Kidney (tissue), 22 donors: ENCODE measurements at places on chromosomes 3 and 15. TPM values are rescaled to one million over a fixed set of nuclear protein-coding genes. Genes with fewer than 3 reads are reported as not detected.

Gene MAP1A
- 9.3 TPM for total RNA-seq

Gene MYL3
- 41.3 TPM for total RNA-seq

- H3K27ac ChIP-seq = no peak overlapping the region
- no peaks in the 10 kb centered on the region for H3K36me3 ChIP-seq
- H3K27me3 ChIP-seq = no peaks in the 10 kb centered on the region
- H3K4me1 ChIP-seq = peaks cover 2% of the 10 kb centered on the region
Observed at GRCh38 chr3:183537295-183537730, 18.2 kb downstream of the KLHL6 start.

DNA sequence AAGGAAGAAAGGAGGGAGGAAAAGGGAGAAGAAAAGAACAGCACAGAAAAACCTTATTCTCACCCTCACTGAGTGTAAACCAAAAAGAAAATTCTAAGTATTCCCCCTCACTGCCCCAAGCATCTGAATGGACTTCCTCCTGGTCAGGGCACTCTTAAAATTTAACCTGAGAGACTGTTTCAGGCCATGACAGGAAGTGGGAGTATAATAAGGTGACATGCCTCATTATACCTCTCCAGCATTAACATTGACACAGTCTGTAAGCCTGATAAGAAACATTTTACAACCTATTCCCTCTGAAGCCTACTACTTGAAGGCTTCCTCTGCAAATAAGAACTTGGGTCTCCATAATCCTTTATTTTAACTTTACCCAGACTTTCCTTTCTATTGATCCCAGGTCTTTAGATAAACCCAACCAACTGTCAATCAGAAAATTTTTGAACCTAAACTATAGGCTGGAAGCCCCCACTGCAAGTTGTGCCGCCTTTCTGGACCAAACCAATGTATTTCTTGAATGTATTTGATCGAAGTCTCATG is 41.7 kb downstream of the SLCO2A1 start:
- no peak overlapping the region for H3K4me3 ChIP-seq
- DNase-seq = no peak
- H3K36me3 ChIP-seq = no peaks in the 10 kb centered on the region
- H3K27ac ChIP-seq = peak overlapping the region; percentile 19
- H3K27me3 ChIP-seq = no peaks in the 10 kb centered on the region

GRCh38 chr3:147403511-147403910 is 2.8 kb downstream of the ZIC4 start:
- no peak overlapping the region for H3K4me3 ChIP-seq
- H3K27ac ChIP-seq = no peak overlapping the region
- H3K27me3 ChIP-seq = peaks cover 80% of the 10 kb centered on the region
- no peaks in the 10 kb centered on the region for H3K36me3 ChIP-seq
- no peak for DNase-seq

DNA sequence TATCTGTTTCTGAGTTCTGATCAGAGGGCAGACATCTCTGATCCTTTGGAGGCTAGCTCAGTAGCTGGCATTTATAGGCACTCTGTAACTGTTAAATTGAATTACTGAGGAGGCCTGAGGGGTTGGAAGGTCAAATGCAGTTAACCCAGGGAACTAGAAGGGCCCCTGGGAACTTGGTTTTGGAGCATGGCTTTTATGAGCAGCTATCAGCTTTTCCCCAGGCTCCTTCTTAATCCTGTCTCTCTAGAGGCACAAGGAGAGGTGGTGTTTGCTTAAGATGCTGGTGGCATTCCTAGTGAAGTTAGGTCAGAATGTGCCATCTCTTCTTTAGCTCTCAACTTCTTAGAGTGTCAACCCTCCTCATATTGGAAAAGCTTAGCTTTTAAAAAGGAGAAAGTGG is 128.9 kb downstream of the LPP start:
- DNase-seq = no peak
- H3K4me3 ChIP-seq = no peak overlapping the region
- no peak overlapping the region for H3K27ac ChIP-seq
- no peaks in the 10 kb centered on the region for H3K36me3 ChIP-seq

DNA sequence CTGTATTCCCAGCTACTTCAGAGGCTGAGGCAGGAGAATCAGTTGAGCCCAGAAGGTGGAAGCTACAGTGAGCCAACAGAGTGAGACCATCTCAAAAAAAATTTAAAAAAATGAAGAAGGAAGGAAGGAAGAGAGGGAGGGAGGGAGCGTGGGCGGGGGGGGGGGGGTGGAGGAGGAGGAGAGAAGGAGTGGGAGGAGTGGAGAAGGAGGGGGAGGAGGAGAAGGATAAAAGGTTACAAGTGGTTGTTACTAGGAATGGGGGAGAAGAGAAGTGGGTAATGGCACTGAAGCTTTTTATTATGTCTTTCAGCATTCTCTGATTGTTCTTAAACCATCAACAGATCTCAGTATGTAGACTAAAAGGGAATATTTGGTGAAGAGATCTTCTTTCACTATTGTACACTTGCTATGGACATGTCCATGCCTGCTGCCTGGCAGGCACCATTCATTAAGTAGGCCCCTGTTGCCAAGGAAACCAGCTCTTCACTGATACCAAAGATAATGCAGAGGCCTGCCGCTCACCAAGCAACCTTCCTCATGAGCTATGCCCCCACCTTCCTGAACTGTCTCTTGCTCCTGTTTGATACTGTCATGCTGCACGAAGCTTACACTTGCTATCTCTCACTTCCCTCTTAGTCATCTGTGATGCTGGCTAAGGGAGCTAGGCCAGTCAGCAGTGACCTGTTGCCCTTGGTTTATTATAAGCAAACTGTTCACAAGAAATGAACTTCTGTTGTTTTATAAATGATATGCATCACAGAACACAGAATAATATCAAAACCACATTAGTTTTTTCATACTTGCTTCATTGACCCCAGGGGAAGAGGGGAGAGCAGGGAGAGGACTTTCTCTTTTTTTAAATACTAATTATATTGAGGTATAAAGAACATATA is 23.1 kb downstream of the EPM2AIP1 start:
- no peaks in the 10 kb centered on the region for H3K4me1 ChIP-seq
- no peak for DNase-seq
- H3K4me3 ChIP-seq = no peak overlapping the region
- H3K36me3 ChIP-seq = no peaks in the 10 kb centered on the region
- no peak overlapping the region for H3K27ac ChIP-seq

Gene TMCO5A
- total RNA-seq = not detected

DNA sequence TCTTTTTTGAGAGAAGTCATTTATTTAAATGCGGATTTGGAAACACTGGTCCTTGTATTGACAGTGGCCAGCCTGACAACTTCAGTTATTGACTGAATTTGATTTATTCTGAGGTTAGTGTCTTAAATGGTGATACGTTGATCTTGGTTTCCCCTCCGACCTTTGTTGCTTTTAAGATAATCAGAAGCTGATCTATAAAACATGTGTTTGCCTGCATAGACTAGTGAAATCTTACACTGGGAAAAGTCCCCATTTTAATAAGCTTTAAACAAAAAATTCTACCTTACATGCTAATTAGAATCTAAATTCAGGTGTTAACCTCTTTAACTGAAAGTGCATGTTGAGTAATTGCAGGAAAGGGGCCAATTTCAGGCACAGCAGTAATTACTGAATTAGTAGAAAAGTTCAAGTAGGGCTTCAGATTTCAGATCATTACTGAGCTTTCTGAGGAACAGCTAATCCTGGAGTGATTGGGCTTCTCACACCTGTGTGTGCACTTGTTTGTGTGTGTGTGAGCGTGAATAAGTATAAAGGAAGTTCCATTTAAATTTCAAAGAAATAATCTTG is 221.4 kb downstream of the SOX2 start:
- no peaks in the 10 kb centered on the region for H3K4me1 ChIP-seq
- no peaks in the 10 kb centered on the region for H3K27me3 ChIP-seq
- no peak overlapping the region for H3K27ac ChIP-seq
- H3K4me3 ChIP-seq = no peak overlapping the region

- DNase-seq = peak; percentile 42
- no peaks in the 10 kb centered on the region for H3K4me1 ChIP-seq
- H3K27ac ChIP-seq = peak overlapping the region; percentile 33
- no peaks in the 10 kb centered on the region for H3K27me3 ChIP-seq
- no peak overlapping the region for H3K4me3 ChIP-seq
Observed at GRCh38 chr15:74787251-74788041, 5.6 kb downstream of the CSK start.

Gene IL17RD
- 18.9 TPM for total RNA-seq

Gene FBXO40
- not detected for total RNA-seq

GRCh38 chr3:146466604-146467003 is 2.8 kb downstream of the PLSCR2 start:
- no peak for DNase-seq
- no peaks in the 10 kb centered on the region for H3K36me3 ChIP-seq
- no peaks in the 10 kb centered on the region for H3K27me3 ChIP-seq
- H3K27ac ChIP-seq = no peak overlapping the region
- H3K4me3 ChIP-seq = no peak overlapping the region

- no peaks in the 10 kb centered on the region for H3K36me3 ChIP-seq
- no peaks in the 10 kb centered on the region for H3K4me1 ChIP-seq
- H3K27ac ChIP-seq = no peak overlapping the region
- H3K27me3 ChIP-seq = no peaks in the 10 kb centered on the region
- H3K4me3 ChIP-seq = no peak overlapping the region
- DNase-seq = no peak
Observed at GRCh38 chr3:26840272-26840870, 217.8 kb downstream of the LRRC3B start.

DNA sequence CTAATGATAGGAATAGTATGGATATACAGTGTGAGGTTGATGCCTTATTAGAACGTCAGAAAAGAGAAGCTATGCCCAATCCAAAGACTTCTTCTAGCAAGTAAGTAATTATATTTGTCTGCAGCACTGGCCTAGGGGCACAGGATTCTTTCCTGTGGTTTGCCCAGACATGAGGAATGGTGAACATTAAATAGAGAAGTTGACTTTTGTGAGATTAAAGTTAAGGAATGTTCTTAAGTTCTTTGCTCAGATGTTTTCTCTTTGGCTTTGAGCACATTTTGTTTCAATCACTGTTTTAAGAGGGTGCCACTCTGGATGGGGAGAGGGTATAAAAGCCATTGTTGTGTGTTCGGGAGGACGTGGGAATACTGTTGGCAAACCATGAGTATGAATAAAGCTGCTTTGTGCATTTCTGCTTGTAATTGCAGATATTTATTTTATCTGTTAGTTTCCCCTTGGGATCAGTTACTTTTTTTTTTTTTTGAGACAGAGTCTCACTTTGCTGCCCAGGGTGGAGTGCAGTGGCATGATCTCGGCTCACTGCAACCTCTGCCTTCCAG is 8.3 kb downstream of the KIF23 start:
- no peak overlapping the region for H3K27ac ChIP-seq
- H3K27me3 ChIP-seq = no peaks in the 10 kb centered on the region
- DNase-seq = no peak
- no peak overlapping the region for H3K4me3 ChIP-seq
- H3K4me1 ChIP-seq = no peaks in the 10 kb centered on the region
- H3K36me3 ChIP-seq = no peaks in the 10 kb centered on the region

GRCh38 chr3:144963810-144964209 is 992.2 kb downstream of the DIPK2A start:
- no peaks in the 10 kb centered on the region for H3K4me1 ChIP-seq

DNA sequence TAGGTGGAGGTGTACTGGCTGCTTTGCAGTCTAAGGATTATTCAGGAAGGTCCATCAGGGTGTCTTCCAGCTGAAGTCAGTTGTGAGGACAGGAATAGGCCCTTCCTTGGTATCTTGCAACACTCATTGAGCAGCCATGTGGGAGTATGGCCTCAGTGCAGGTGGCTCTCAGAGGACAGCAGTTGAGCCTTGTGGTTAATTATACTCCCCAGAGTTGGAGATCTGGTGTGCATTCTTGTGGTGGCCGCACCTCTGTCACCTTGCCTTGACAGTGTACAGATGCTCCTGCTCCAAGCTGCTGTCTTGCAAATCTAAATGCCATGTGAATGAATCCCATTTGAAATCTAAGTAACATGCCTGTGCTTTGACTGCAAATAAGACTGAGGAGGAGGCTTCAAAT is 339.9 kb upstream of the BCHE start:
- H3K27me3 ChIP-seq = no peaks in the 10 kb centered on the region
- no peaks in the 10 kb centered on the region for H3K36me3 ChIP-seq
- peak; percentile 22 for DNase-seq

Gene ESYT3
- total RNA-seq = 5.3 TPM

Gene RRP9
- 18.6 TPM for total RNA-seq

- H3K27ac ChIP-seq = no peak overlapping the region
- no peak overlapping the region for H3K4me3 ChIP-seq
- no peaks in the 10 kb centered on the region for H3K27me3 ChIP-seq
- no peaks in the 10 kb centered on the region for H3K4me1 ChIP-seq
- H3K36me3 ChIP-seq = peaks cover 78% of the 10 kb centered on the region
Observed at GRCh38 chr15:98941595-98942255, 65.9 kb downstream of the PGPEP1L start.

DNA sequence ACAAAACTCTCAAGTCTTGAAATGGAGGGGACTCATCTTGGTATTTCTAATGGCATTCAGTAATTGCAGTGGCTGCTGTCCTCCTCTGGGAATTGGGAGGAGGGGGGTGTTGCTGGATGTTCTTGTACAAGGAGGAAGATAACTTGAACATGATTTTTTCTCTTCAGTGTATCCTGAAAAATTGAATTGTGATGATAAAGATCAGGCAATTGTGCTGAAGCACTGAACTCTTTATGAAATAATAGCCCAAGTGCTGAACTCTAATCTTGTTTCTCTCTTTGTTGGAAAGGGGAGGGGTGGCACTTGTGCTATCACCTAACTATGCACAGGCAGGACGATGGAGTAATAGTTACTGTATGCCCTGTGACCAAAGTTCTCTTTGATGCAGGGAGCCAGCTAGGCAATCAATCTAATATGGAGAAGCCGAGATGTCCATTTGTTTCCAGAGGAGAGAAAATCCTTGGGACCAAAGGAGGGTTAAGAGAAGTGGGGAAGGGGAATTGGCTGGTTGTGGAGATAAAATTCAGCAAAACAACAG is 68.1 kb upstream of the ATP2C1 start:
- no peaks in the 10 kb centered on the region for H3K27me3 ChIP-seq
- H3K4me1 ChIP-seq = no peaks in the 10 kb centered on the region
- no peak overlapping the region for H3K27ac ChIP-seq
- no peak overlapping the region for H3K4me3 ChIP-seq

- no peak overlapping the region for H3K4me3 ChIP-seq
- H3K36me3 ChIP-seq = no peaks in the 10 kb centered on the region
- H3K4me1 ChIP-seq = peaks cover 9% of the 10 kb centered on the region
Observed at GRCh38 chr3:73520931-73521461, 103.7 kb downstream of the PDZRN3 start.

Gene ITIH3
- 2.3 TPM for total RNA-seq

Gene NOX5
- total RNA-seq = 0.60 TPM

DNA sequence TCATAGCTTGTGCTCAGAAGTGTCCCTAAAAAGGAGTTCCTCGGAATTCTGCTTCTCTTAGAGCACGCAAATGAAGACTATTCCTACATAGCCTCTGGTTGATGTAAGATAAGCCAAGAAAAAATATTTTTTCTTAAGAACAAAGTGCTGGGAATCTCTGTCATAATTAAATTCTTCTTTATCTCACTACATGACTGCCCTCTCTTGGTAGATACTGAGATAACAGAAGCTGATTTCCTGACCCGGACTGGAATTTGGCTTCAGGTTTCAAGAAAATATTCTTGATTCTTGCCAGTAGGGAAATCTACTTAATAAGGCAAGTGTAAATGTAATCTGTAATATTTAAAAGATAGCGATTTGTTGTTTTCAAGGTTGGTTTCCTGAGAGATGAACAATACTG is 31.3 kb upstream of the SETMAR start:
- no peak overlapping the region for H3K4me3 ChIP-seq
- H3K4me1 ChIP-seq = no peaks in the 10 kb centered on the region
- H3K27me3 ChIP-seq = no peaks in the 10 kb centered on the region
- no peak overlapping the region for H3K27ac ChIP-seq
- peak; percentile 79 for DNase-seq
- no peaks in the 10 kb centered on the region for H3K36me3 ChIP-seq

GRCh38 chr15:36117296-36117787 is 462.1 kb upstream of the CDIN1 start:
- DNase-seq = no peak
- no peaks in the 10 kb centered on the region for H3K27me3 ChIP-seq
- H3K27ac ChIP-seq = no peak overlapping the region
- H3K36me3 ChIP-seq = no peaks in the 10 kb centered on the region
- H3K4me1 ChIP-seq = no peaks in the 10 kb centered on the region
- no peak overlapping the region for H3K4me3 ChIP-seq
